ENCODE measurements at places on chromosomes 4 and X.

DNA sequence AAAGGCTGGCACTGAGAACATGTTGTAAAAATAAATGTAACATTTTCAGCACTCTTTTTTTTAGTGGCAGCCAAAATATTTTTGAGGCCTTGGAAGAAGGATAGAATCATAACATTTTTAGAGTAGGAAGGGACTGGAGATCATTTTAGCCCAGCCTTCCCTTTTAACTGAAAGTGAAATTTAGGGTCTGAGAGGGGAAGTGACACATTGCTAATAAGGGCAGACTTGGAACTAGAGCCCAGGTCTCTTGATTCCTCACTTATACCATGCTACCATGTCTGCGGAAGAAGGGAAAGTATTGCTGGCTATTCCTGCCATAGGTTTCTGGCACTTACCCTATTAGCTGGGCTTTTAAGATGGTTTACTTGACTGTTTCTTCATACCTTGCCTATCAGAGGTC, 4.8 kb downstream of the WDR44 start:
- DNase-seq: no peak

GRCh38 chr4:82452026-82452425, 21.6 kb downstream of the ENOPH1 start:
- no peak for DNase-seq

GRCh38 chr4:168421671-168422070, 58.6 kb downstream of the DDX60L start:
- no peak for DNase-seq

- no peak for DNase-seq
Observed at GRCh38 chrX:65731684-65732289, 64.3 kb downstream of the MSN start.

GRCh38 chr4:2024683-2025082, 15.9 kb upstream of the NELFA start:
- DNase-seq: no peak

DNA sequence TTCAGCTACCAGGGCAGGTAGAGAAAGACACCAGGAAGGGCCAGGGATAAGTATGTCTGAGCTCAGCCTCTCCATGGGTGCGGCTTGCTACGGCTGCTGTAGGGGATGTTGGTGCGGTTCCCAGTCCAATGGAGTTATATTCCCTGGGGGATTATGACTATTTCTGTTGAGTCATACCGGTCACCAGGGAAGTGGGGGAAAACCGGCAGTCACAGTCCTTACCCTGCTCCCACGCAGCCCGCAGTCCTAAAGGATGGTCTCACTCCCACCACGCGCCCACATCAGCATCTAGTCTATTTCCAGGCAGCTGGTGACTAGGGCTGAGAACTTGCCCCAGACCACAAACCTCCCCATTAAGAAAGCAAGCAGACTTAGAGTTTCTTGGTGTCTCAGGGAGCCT, 191.6 kb downstream of the VEGFC start:
- no peak for DNase-seq

GRCh38 chr4:171847751-171848150, 34.5 kb downstream of the GALNTL6 start:
- no peak for DNase-seq

- no peak for DNase-seq
Observed at GRCh38 chrX:70174754-70175153, 2.5 kb upstream of the DGAT2L6 start.

- DNase-seq: no peak
Observed at GRCh38 chr4:16760617-16761363, 137.7 kb downstream of the LDB2 start.

- DNase-seq: peak; percentile 67
Observed at GRCh38 chr4:150079081-150079581, 886 bp downstream of the DCLK2 start.

DNA sequence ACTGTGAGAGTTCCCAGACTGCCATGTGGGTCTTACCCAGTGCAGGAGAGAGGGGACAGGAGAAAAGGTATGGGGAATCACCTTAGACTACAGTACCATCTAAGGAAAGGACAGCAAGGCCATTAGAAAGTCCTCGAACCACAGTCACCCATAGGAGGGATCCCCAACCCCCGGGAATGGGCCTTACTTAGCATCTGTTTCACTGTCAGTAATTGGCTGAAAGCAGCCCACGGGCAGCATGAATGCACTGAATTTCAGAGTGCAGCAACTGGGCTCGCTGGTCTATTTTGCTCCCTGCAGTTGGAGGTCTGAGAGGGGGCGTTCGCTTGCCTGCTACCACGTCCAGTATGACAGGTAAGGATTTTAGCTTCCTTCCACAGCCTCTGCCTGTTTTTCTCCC, 50.4 kb upstream of the KLHL8 start:
- peak; percentile 41 for DNase-seq

DNA sequence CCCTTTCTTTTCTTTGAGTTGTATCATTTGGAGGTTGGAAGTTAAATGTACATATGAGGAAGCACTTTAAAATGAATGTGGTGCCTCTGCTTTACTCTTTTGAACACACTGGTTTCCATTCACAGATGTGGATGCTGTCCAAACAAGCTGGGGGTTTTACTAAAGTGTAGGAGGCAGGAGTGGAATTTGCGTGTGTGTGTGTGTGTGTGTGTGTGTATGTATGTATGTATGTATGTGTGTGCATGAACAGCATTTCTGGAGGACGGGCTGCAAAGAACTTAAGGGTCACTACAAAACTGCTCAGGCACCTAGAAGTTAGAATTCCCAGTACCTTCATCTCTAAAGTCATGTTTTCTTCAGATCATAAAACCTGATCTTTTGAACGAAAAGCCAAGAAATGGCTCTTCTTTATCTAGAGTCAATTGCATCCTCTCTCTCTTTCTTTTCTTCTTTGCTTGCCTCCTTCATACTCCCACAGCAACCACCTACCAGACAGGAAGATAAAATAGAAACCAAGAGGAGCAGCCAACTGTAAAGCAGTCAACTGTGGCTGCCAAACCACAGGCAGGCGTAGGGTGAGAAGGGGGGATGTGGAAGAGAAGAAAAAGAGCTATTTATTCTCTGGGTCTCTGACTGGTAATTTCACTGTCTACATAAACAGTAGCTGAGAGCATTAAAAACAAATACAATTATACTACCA, 177.0 kb upstream of the RASGEF1B start:
- no peak for DNase-seq

GRCh38 chr4:165112368-165113121, at the start of gene TMEM192:
TSS of gene TMEM192 (minus strand) at chr4:165112860. CDS start at chr4:165112773, 87 bp downstream.
- peak; percentile 93 for DNase-seq

DNA sequence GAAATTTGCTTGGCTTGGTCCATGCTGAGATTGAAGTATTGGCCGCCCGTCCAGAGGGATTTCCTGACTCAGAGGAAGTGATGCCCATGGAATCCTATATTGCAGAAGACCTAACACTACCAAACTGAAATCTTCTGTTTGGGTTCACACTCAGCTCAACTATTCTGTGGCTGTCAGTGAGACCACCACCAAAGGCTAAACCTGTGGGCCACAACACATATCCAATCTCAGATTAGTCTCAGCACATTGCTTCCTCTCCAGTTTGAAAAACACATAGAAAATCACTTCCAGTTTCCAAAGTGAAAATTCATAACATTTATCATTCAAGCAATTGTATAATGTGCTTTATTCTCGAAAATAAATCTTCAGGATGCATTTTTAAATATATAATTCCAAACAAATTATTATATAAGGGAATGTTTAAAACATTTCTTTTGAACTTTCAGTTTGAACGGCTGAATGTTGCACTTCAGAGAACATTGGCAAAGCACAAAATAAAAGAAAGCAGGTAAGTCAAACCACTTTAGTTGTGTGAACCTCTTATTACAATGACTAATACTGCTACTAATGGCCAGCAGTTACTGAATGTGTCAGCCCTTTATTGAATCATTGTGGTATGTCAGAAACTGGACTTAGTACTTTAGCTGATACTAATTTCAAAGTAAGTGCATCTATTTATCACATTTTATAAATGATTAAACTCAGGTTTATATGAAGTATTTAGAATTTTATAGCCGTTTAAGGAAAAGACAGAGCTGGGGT, 37.0 kb downstream of the GUCY1A1 start:
- no peak for DNase-seq

GRCh38 chr4:101328063-101328602, 19.2 kb downstream of the PPP3CA start:
- peak; percentile 21 for DNase-seq

GRCh38 chr4:1169171-1169671, 3.2 kb downstream of the SPON2 start:
- no peak for DNase-seq

DNA sequence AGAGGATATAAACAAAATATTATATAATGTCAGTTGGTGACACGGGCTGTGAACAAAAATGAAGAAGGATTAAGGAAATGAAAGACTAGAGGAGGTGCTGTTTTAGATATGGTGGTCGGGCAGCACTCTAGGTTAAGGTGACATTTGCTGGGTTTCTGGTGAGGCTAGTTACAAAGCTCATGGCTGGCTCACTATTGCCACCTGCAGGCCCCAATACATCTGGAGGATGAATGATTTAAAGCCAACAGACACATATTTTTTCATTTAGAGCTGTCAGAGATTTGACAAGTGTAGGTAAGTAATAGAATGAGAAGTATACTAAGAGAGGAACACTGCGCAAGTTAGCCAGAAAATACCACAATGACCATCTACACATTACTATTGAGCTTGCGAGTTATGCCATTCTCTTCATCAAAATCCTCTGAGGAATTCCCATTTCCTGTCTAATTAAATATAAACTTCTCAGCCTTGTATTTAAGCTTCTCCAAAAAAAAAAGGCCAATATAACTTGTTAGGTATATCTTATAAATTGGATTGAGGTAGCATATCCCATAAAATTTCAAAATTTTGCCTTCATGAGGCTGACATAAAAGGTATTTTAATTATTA, 6.4 kb upstream of the FGG start:
- DNase-seq: peak; percentile 85

GRCh38 chrX:1491851-1492349, 39.2 kb upstream of the ASMTL start:
- DNase-seq: peak; percentile 94

DNA sequence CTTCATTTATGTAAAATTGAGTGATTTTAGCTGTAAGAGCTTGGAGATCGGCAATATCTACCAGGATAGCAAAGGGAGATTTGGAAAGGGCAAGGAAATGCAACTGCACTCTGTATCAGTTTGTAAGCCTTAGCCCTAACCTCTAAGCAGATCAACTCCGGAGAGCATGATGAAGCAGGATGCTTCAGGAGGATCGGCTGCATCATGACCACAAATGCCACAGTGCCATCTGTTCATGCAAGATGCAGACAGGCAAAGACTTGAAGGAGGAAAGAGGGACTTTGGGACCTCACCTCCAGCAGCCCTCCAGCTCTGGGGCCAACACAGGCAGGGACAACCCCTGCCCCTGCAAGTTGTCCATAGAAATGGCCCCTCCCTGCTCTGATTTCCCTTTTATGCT, 377.6 kb upstream of the GATB start:
- DNase-seq: no peak

GRCh38 chrX:129798888-129799287, 19.1 kb downstream of the SASH3 start:
- no peak for DNase-seq

DNA sequence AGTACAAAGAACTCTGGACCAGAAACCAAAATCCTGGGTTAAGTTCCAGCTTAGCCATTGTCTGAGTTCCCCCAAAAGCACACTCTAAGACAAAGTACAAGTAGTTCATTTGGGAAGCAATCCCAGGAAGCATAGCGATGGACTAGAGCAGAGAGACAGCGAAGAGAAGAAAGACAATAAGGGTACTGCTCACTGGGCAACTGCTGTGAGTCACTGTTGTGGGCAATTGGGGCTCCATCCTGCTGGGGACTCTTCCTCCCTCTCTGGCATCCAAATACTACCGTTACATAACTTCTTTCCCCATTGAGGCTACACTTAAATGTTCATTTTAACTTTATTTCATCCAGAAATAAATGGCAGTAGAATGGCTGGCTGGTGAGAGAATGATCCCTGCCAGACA, 14.1 kb downstream of the SRPX start:
- DNase-seq: no peak

- no peak for DNase-seq
Observed at GRCh38 chr4:144720491-144720890, 74.5 kb downstream of the HHIP start.

DNA sequence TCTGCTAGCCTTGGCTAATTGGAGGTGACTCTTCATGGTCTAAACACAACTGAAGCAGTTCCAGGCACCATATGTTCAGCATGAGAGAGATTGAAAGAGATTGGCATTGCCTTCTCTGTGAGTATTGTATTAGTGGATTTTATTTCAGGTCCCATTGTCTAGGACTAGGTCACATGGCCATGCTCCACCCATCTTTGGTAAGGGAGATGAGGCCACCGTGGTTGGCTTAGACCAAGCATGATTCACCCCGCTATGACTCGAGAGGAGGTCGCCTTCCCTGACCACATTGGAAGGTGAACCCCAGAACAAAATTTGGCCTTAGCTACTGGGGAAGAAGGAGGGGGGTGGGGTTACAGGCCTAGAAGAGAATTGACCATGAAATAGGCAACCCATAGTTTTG, 109.9 kb upstream of the BCOR start:
- no peak for DNase-seq

DNA sequence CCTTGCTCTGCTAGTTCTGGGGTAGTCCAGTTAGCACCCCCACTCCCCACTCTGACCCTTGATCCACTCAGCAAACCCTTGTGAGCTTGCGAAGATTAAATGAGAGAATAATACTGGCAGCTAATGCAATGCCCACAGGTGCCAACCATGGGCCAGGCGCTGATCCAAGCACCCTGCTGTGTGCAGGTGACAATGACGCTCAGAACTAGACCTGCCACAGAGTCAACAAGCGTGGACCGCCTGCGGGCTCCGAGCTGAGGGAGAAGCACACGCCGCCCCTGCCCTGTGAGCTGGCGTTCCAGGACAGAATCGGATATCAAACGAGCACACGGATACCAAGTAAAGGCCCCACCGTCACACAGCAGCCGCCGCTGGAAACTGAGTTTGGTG, 129.2 kb downstream of the FAM53A start:
- no peak for DNase-seq

DNA sequence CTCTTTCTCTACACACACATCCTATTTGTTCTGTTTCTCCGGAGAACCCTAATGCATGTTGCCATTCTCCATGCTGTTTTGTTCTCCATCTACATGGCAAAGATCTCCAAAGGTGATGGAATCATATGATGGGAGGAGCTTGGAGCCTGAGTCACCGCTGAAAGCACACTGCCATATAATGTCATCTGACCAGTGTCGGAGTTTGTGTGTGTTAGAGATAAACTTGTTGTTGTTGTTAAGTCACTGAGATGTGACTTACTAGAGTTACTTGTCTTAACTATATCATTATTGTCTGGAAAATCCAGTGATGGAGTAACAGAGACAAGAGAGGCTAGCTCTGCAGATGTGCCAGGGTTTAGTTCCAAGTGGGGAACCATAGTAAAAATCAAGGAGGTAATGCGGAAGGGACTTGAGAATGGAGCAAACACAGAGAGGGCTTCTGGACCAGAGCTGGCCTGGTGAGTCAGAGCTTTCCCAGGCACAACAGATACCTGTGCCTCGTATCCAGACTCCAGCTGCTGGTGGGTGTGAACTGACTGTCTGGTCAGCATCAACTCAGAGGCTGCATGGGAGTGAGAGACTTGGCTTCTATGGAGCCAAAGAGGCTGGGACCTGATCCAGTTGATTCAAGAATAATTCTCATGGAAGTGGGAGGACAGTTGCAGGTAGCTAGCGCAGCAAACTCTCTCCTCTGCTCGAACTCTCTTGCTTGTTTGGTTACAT, 30.6 kb upstream of the CCKAR start:
- no peak for DNase-seq

GRCh38 chrX:35244088-35244741, 301.6 kb downstream of the FAM47B start:
- no peak for DNase-seq

GRCh38 chrX:103417933-103418332, 41.6 kb downstream of the BEX3 start:
- no peak for DNase-seq

- DNase-seq: peak; percentile 67
Observed at GRCh38 chrX:19017271-19017670, 33.4 kb upstream of the PHKA2 start.

Measured in GM23338 (cell line).